ENCODE measurements at places on chromosomes 4 and X.

- DNase-seq: no peak
Measured at GRCh38 chrX:107227780-107228485, 21.5 kb downstream of the DNAAF6 start.

DNA sequence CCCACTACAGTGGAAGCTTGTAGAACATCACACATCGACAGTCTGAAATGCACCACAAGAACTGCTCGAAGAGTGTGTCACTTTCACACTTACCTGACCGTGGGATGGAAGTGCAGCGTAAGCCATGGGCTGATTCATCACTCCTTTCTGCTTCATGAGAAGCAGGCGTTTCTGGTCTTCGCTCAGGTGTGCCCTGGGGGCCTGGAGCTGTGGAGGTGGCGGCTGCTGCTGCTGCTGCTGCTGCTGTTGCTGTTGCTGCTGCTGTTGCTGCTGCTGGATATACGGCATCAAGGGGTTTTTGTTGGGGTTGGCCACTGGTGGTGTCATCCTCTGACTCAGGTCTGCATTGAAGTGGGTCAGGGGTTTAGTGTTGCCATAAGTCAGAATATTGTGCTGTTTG is 223.6 kb downstream of the MGST2 start:
- no peak for DNase-seq

DNA sequence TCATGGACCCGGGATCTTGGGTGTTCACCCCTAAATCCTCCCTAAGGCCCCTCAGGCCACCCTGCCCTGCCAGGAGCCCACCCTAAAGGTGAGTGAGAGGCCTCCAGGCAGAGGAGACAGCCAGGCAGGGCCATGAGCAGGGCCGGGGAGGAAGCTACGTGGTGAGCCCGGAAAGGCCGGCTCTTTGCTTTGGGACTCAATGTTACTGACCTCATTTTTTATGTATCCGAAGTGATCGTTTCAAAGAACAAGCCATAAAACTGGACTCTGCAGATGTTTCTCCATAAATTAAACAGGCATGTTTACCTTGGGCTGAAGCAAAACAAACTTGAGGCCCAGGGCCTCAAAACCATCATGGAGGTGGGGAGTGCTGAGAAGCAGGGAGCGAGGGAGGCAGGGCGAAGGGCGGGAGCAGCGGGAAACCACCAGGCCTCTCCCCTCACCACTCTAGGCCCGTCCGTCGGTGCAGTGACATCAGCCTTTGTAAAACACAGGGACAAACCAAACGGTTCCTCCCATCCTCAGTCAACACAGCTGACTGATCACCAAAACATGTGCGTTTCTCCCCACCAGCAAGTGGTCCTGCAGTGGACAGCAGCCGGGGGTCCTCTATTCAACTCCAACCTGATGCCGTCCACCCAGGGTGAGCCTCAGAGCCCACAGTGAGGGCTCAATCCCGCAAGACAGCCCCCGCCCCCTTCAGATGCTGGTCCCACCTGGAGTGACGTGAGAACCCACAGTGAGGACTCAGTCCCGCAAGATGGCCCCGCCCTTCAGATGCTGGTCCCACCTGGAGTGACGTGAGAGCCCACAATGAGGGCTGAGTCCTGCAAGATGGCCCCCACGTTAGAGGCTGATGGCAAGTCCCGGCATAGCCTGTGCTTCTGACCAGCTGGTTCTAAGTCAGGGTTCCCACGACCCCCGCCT is 102.9 kb upstream of the LRPAP1 start:
- no peak for DNase-seq

GRCh38 chr4:154417373-154417673 is 74.3 kb downstream of the DCHS2 start:
- DNase-seq: no peak

DNA sequence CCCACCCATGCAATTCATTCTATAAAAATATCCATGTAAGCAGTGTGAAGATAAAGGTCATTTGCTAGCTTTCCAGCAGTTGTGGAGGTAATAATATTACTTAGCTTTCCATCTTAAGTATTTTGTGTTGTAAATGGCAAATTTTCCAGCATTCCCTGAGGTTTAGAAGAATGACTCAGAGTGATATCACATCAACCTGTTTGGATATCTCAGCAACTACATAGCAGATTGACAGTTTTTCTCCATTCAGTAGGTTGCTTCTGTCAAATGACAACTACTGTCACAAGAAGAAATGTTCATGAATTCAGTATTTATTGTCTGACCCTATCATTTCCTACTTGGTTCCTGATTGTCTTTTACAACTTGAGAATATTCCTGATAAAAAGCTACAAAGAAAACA is 434.9 kb upstream of the GALNTL6 start:
- no peak for DNase-seq

DNA sequence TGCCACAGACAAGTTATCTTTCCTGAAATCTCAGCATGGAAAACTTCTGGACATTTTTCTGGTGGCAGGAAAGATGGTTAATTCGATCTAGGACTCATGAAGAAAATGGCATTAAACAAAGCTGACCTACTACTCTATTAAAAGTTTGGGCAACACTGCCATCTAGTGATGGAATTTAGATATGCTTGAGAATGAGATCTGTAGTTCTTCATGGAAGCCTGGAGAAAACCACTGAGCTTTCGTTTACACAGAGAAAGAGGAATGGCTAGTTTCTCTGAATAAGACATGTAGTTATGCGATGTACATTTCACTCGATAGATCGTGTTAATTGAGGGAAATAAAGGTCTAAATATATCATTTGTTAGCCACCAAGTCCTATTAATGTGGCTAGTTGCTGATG is 51.7 kb upstream of the CHRDL1 start:
- peak; percentile 66 for DNase-seq

DNA sequence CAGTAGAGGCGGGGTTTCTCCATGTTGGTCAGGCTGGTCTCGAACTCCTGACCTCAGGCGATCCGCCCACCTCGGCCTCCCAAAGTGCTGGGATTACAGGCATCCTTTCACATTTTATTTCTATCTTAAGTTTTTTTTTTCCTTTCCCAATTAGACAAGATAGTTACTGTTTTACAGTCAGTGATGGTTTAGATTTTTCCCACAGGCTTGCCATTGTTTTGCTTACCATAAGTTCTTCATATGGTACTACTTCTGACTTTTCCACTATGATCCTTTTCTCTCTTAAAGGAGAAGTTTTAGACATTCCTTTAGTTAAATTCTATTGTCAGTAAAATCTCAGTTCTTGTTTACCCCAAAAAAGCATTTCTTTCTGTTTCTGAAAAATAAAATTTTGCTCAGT is 462.6 kb downstream of the CENPC start:
- no peak for DNase-seq

DNA sequence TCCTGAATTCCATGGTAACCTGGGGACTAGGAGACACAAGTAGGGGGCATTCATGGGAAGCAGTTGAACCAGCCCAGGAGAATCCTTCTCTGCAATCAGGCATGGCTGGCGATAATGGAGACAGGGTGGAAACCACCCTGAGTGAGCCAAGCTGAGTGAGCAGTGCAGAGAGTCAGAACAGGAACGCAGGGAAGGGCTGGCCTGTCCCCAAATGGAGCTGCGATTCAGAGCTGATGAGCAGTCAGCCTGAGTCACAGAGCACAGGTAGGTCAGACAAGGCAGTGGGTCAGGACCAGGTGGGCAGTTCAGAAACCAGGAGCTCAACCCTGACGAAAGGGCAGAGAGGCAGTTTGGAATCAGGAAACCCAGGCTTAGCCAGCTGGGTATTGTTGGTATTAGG is 129.0 kb downstream of the BTC start:
- DNase-seq: no peak

DNA sequence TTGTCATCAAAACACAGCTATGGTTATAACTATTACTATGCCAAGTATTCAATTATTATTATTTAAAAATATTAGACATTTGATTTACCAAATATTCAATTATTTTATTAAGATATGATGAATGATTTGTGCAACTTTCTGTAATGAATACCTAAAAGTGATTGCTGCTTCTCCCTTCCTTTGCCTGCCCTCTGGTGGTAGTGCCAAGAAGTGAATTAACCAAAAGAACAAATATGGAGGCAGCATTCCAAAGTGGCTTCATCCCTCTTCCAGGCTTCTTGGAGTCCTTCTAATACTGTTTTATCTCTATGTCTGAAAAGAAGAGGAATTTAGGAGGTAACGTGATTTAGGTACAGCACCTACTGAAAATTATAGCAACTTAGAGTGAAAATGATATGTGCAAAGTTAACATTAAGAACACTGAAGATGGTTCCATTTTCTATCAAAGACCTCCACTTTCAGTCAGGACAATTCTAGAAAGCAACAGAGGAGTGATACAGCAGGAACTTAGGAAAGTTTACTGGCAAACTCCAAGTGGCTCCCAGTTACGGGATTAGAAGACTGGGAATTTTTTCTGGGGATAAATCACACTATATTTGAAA is 43.0 kb downstream of the ENPEP start:
- peak; percentile 36 for DNase-seq

DNA sequence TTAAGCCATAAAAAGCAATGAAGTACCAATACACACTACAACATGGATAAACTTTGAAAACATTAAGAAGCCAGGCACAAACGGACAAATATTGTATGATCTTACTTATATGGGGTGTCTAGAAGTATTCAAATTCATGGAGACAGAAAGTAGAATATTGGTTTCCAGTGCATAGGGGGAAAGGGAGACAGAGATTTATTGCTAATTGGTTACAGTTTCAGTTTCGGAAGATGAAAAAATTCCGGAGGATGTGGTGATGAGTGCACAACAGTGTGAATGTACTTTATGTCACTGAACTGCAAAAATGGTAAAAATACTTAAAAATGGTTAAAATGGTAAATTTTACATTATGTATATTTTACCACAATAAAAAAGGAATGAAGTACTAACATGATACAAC is 5.1 kb upstream of the PRDX4 start:
- peak; percentile 16 for DNase-seq

- DNase-seq: no peak
Measured at GRCh38 chrX:55107911-55108310, 19.1 kb downstream of the PAGE2 start.

GRCh38 chr4:94635177-94635576 is 122.6 kb upstream of the BMPR1B start:
- DNase-seq: peak; percentile 43

- peak; percentile 95 for DNase-seq
Measured at GRCh38 chr4:83255584-83255983, 29.0 kb downstream of the COQ2 start.

GRCh38 chrX:134660627-134661026 is 2.4 kb upstream of the PLAC1 start:
- no peak for DNase-seq

GRCh38 chr4:188160406-188160805 is 21.2 kb downstream of the TRIML1 start:
- DNase-seq: no peak

GRCh38 chr4:61938250-61938846 is 738.2 kb downstream of the ADGRL3 start:
- no peak for DNase-seq

GRCh38 chr4:82981138-82981537 is 29.5 kb downstream of the LIN54 start:
- no peak for DNase-seq

- no peak for DNase-seq
Measured at GRCh38 chr4:159443975-159444374, 341.1 kb downstream of the RAPGEF2 start.

DNA sequence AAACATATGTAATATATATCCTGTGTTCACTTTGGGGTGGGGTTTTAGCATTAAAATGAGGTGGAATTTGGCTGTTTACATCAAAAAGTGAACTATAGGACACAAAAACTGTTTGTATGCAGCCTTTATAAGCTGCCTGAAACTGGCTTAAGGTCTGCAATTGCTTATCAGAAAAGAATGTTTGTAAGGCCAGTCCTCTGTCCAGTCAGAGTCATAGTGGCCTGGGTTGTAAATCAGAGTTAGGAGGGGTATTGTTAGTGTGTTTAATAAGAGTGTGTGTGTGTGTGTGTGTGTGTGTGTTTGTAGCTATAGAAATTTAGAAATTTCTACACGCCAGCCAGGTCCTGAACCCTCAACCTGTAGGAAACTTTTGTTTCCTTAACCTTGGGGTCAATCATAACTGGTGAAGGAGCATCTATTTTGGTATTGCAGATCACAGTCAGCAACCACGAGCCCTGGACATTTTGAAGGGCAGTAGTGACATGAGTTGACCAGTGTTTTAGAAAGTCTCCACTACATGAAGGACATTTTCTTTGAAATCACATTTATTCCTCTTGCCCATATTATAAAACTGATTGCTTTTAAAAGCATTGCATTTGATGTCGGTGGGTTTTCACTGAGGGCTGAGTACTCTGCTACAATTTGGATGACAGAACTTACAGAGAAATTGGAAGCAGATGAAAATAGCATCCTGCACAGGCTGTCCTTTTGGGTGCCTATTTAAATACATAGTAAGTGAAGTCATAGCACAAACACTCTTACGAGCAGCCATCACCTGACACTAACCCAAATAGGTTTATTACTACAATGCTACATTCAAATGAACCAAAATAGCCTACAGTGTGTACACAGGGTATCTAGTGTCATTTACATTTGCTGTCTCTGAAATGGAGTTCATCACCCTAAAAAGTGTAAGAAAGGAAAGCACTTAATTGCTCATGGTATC is 11.2 kb upstream of the TMEM154 start:
- DNase-seq: peak; percentile 29

- peak; percentile 80 for DNase-seq
Measured at GRCh38 chr4:145545538-145546174, 64.0 kb downstream of the SMAD1 start.

DNA sequence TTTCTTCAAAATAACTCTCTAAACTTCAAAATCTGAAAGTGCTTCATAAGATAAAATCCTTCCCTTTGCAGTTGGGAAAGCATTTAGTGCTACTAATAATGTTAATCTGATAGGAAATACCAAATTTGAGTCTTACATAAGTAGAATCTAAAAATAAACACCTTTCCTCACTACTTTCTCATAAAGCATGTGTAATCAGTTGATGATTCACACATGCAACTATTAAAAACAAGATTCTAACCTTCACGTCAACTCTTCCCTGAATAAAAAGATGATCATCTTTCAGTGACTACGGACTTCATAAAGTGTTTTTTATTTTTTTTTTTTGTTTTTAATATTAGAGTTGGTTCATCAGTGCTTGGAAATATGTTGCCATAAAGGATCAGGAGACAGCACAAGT is 172.6 kb downstream of the ACTRT1 start:
- DNase-seq: no peak

DNA sequence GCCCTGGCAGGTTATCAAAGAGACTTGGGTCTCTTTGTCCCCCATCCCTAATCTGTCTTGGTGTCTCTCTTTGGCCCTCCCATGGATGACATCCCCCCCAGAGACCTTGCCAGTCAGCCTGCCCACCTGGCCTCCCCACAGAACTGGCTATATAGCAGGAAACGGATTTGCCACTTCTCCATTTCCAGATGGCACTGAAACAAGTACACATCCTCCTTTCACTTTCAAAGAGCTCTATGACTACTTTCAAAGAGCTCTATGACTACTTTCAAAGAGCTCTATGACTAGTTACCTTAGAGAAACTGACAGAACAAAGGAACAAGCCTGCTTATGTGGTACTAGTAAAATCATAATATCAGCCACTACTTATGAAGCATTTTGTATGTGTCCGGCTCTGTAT is 175.3 kb downstream of the MAML3 start:
- DNase-seq: no peak

Measured in EL (cell line).